Activated naive CD4-positive, alpha-beta T cell (primary cell): ENCODE measurements at places on chromosomes 16 and 17.

GRCh38 chr16:88368036-88368435 is 14.7 kb upstream of the ZNF469 start:
- no peak for DNase-seq

DNA sequence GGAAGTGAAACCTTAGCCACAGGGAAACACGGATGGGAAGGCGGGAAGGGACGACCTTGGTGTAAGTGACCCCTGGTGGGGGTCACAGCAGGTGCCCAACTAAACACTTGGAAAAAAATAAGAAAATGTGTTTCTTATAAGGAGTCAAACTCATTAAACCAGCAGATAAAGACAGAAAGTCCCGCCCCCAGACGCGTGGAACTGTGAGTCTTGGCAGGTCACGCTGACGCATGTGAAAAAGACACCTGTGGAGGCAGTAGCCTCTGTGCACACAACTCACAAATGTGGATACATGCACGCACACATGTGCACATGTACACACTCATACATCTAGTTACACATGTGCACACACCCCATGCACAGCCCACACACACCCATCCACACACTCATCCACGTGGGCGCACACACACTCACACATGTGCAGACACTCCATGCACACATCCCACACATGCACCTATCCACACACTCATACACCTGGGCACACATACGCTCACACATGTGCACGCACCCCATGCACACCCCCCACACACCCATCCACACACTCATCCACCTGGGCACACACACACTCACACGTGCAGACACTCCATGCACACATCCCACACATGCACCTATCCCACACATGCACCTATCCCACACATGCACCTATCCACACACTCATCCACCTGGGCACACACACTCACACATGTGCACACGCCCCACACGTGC is 432.4 kb downstream of the SOX9 start:
- DNase-seq, result no peak

DNA sequence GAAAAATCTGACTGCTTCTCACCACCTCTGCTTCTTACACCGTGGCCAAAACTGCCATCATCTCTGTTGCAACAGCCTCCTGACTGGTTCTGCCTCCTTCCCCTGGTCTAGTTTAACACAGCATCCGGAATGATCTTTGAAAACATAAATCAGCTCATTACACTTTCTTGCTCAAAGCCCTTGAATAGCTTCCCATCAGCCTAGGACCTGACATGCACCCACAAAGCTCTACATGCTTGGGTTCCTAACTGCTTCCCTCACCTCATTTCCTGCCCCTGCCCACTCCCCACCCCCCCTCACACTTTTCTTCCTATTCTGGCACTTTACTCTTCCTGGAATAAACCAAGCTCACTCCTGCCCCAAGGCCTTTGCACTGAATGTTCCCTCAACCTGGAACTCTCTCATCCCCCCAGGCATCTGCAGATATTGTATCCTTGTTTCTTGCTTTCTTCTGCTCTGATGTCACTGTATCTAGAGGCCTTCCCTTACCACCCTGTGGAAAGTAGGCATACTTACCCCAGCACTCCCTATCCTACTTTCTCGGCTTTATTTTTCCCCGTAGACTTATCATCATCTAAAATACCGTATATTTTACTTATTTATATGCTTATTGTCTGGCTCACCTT is 112.4 kb downstream of the FTO start:
- no peak for DNase-seq

DNA sequence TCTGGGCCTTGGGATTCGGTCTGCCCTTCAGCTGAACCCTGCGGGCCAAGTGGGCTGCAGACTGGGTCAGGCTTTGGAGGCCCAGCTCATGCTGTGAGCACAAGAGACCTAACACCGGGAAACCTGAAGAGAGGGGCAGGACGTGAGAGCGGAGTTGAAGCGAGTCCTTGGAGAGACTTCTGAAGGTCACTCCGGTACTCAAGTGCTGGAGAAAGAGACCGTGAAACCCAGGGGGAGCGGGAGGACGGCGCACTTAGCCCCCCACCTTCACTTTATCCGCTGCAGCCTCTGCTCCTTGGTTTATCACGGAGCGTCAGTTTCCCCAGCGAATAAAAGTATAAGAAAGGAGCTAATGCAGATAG is 361 bp downstream of the UQCRC2 start:
- DNase-seq, result no peak

DNA sequence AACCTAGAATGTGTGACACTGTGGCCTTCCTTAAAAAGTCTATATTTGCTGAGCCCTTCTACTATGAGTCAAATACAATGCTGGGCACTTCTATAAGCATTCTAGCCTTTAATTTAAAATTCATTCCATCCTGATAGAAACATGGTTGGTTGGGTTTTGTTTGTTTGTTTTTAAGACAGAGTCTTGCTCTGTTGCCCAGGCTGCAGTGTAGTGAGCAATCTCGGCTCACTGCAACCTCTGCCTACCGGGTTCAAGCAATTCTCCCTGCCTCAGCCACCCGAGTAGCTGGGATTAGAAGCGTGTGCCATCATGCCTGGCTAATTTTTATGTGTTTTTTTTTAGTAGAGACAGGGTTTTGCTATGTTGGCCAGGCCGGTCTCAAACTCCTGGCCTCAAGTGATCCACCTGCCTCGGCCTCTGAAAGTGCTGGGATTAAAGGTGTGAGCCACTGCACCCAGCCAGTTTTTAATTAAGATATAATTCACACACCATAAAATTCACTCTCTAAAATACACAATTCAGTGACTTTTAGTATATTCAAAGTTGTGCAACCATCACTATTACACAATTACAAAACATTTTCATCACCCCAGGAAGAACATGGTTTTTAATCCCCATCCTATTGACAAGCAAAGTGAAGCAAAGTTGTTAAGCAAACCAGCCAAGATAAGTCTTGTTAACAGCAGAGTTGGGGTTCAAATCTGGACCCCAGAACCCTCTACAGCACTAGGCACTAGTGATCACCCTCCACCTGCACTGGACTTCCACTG is 42.8 kb downstream of the CMTM4 start:
- no peak for DNase-seq

DNA sequence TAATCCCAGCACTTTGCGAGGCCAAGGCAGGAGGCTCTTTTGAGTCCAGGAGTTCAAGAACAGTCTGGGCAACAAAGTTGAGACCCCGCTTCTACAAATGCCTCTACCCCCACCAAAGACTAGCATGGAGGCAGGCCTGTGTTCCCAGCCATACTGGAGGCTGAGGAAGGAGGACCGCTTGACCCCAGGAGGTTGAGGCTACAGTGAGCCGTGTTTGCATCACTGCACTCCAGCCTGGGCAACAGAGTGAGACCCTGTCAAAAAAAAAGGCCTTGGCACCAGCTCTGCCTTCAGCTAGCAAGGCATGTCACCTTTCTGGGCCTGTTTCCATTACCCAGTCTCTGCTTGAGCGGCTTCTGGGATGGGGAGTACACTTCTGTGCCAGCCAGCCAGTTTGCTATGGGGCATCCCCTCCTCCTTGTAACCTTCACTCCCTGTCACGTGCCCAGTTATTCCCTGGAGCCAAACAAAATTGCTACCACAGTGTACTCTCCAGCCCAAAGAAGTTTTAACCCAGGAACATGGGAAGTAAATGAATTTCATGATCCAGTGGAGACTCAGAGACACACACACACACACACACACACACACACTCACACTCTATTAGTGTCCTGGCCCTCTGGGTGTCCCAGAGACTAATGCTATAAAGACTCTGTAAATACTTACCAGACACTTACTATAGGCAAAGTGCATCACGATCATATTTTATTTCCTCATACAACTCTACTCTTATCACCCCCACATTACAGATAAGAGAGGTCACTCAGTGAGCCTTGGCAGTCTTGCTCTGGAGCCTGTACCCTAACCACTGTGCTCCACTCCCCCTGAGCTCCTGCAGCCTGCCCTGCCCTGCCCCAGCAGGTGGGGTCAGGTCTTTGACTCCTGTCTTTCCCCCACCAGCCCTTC is 2.5 kb downstream of the CISD3 start:
- DNase-seq, result no peak

- DNase-seq, result no peak
Observed at GRCh38 chr17:27804113-27804512, 3.8 kb upstream of the NOS2 start.

DNA sequence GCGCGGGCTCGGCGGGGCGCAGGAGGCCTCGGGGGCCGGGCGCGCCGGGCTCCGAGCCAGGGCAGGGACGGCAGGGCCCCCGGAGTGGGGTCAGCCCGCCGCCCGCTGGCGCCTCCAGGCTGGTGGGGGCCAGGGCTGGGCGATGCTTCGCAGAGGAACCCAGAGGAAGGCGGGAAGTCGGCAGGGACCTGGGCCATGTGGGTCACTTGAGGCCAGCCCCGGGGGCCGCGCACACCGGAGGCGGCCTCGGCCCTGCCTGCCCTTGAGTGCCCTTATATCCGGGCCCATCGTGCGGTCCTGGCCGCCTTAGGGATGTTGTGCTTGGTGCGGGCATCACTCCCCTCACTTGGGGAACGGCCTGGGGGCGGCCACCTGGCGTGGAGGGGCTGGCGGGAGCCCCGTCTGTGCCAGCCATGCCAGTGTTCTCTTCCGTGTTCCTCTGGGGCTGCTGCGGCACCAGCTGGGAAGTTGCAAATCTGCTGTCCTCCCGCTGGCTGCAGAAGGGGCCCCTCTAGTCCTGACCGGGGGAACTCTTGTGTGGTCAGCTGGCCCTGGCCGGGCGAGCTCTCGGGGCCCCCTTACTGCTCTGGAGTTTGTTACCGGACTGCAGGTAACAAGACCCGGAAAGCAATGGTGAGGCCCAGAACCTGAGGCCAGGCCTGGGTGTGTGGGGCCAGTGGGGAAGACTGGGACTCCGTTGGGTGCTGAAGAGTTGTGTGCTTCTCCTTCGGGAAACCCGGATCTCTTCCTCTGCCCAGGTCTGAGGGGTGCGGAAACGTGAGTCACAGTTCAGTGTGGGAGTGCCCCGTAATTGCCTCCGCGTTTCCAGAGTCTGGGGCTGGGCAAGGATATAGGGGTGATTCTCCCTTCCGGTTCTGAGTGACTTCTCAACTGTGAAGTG is 849 bp downstream of the CAPN15 start:
- peak; percentile 18 for DNase-seq

DNA sequence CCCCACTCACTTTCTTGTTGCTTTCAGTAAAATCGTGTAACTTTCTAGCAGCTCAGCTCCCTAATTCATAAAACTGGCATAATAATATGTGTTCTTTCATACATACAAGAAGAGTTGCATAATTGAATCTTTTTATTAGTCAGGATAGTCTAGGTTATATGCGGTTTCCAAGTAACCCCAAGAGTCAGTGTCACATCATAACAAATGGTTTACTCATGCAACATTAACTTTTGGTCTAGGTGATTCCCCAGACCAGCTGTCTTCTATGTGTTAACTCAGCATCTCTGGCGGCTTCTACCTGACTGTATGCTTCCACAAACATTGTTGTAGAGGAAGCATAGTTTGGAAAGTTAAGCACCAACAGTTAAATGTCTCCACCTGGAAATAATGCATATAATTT is 1000.4 kb downstream of the CDH11 start:
- no peak for DNase-seq
